ENCODE measurements at places on chromosomes 1 and 21.

DNA sequence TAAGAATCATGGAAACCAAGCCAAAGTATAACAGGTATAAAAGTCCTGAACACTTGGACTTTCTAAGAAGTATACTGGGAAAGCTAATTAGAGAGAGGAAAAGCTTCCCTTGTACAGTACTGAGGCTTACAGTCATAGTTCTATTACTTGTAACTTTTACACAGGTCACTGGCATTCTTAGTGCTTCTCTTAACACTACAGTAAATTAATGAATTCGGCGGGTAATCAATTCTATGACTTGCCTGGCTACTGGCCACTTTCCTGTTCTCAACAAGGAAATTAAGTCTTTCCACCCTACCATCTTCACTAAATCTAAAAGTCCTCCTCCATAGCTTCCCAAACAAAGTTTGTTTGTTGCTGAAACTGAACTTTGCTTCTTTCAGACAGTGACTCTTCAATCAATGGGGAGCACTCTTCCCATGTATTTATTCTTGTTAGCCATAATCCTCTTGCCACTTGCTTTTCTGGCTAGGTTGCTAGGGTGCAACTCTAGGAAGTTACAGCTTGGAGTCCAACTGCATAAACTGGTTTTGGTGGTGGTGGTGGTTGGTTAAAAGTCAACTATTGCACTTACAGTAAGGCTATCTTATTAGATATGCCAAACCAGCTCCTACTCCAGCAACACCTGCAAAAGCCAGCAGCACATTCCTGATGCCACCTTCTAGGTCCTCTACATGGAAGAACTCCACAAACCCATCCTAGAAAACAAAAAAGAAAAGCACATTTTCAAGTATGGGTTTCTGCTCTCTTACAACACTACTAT, 2.4 kb downstream of the MCL1 start:
- no peak for DNase-seq

DNA sequence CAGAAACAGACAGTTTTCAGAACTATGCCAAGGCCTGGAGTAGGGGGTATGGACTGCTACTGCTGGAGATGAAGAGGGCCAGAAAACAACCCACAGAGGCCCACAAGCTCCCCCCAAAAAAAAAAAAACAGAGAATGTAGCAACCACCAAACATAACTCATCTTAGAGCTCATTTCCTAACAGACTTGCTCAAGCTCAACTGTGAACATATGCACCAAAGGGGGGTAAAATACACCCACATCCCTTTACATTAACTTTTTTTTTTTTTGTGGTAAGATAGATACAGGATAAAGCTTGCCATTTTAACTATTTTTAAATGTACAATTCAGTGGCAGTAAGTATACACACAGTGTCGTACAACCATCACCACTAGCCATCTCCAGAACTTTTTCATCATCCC, 36.0 kb downstream of the SEC16B start:
- no peak for DNase-seq

GRCh38 chr1:38073534-38074301, 27.1 kb upstream of the POU3F1 start:
- DNase-seq: no peak

DNA sequence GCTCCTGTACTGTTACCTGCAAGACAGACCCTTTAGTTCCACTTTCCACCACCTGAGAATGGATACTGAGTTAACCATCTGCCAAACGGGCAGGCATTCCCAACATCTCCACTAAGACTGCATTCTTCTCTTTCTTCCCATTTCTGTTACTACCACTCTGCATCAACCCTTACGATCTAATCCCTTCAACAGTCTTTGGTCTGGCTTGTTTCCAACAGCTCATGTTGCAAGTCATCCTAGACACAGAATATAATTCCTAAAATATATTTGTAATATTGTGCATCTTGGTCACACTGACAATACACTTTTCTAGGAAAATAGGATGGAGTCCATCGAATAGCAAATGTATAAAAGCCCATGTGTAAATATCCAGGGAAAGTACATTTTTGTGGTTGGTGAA, 166.7 kb downstream of the SIPA1L2 start:
- DNase-seq: no peak

DNA sequence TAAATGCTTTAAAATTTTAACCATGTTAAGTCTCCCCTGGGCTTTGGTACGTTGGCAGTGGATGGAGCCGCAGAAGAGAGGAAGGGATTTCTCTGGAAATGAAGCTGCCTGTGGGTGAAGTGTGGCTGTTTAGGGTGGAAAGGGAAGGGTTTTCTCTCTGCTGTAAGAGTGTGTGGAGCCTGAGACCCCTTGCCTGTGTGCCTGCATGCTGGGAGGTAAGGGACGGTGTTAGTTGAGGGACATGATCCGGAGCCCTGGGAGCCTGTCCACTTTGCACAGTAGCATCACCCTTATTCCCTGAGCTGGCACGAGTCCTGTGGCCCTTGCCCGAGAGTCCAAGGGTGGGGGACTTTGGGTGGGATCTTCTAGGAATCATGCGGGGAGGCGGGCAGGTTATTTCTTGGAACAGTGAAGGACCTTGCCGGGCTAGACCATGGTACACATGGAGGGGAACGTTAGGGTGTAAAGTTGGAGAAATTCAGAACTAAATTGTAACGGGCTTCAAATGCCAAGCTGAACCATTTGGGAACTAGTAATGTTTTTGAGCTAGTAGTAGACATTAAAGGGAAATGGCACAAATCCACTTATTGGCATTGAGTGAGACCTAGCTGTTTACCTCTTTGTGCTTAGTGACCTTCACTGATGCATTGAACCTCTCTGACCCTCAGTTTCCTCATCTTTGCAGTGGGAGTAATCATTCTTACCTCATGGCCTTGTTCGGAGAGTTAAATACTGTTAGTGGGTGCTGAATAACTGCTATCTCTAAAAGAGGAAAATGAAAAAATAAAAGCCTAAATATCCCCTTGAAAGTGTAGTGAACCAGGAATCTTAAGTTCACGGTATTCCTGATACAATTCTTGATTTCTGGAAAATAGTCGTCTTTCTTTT, 3.5 kb downstream of the GALNT2 start:
- no peak for DNase-seq

GRCh38 chr1:29703596-29704370, 467.5 kb downstream of the PTPRU start:
- no peak for DNase-seq

GRCh38 chr1:4768553-4768952, 114.1 kb downstream of the AJAP1 start:
- no peak for DNase-seq

GRCh38 chr1:239458144-239458500, 71.8 kb downstream of the CHRM3 start:
- no peak for DNase-seq

DNA sequence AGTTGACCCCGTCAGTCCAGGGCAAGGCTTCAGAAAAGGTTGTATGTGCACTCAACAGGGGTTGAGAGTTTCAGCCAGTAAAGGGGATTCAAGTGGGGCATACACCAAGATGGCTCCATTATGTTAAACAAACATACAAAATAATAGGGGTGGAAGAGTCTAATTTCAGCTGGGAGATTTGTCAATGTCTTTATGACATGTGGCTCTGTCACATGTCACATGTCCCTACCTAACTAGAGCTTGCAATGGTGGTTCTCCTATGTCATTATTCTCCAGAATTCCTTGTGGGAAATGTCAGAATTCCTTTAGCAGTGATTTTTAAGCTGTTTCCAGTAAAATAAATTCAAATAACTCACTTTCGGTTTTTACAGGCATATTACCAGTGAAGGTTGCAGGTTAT, 392.0 kb upstream of the ADGRL4 start:
- no peak for DNase-seq

DNA sequence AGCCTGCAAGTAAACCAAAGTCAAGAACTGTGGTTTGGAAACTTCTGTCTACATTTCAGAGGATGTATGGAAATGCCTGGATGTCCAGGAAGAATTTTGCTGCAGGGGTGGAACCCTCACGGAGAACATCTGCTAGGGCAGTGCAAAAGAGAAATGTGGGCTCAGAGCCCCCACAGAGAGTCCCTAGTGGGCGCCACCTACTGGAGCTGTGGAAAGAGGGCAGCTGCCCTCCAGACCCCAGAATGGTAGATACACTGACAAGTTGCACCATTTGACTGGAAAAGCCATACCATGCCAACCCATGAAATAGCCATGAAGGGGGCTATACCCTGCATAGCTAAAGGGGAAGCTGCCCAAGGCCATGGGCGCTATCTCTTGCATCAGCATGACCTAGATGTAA, 1672.4 kb downstream of the KCNT2 start:
- no peak for DNase-seq

DNA sequence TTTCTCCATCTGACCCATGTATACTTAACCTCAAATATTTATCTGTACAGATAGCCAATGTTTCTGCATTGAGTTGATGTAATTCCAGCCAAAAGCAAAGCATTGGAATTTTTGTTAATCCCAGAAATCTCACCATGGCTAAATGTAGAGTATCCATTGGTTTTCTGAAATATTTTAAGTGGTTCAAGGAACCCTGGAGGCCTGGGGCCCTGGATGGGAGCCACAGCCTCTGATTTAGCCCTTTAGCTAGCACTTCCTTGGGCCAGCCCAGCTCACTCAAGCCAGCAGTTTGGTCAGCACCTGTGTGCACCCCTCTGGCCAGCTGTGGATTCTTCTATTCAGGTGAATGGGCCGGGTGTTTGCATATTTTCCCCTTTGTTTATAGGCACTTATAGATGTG, 18.8 kb upstream of the EPS8L3 start:
- DNase-seq: no peak

- no peak for DNase-seq
Observed at GRCh38 chr1:187476671-187477070, 647.9 kb downstream of the PLA2G4A start.

DNA sequence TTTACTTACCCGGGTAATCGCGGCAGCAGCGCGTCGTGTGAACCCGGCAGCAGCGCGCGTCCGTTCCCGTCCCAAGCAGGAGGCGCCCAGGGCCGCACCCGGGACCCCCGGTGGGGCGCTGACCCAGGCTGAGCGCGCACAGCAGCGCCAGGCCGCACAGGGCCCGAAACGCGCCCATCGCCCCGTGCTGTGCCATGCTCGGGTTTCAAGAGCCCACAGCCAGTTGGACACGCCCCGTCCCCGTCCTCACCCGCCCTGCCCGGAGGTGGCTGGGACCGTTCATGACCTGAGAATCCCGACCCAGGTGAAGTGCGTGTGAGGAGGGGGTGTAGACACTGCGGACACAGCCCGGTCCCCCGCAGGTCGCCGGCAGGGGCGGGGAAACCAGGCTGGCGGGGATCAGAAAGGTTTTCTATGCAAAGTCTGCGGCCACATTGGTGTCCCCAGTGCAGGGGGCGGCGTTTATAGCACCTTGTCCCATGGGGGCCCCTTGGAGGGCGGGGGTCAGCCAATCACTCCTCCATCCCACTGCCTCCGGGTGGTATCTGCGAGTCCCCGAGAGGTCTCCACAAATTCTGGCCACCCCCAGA, at the start of gene TNFRSF18:
Gene TNFRSF18, minus strand, starts transcription at position 217 of the 590 bp plus-strand sequence. Its CDS starts 21 bp downstream, at position 196.
- peak; percentile 97 for DNase-seq

DNA sequence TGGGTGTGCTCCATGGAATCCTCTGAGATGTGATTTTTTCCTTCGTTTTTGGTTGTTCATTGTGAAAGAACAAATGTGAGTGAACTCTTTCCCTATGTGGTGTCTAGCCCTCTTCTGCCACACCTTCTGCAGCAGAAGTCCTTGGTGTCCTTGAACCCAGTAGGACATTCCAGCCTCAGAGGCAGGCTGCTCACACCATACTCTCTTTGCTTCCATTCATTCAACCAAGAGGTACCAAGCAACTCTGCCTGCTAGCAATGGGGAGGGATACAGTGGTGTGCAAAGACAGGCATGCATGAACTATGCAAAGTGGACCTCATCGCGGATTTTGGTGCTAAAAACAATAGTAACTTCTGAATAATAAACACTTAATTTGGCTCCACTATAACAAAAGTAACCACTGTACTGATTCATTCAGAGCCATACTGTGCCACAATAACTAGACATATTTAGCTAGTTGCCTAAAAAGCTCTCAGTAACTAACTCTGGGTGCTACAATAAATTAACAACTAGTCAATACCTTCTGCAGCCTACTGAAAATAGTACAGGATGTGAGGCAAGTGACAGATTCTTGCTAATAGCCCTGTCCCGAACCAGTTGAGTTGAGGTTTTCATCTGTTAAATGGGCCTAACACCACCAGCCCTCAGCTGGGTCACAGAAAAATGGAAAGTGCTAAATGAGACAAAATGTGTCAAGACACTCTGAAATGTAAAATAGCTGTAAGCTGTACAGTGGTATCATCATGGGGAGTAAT, 155.4 kb downstream of the SLC45A1 start:
- DNase-seq: no peak

- no peak for DNase-seq
Observed at GRCh38 chr1:51565009-51565408, 45.9 kb upstream of the EPS15 start.

GRCh38 chr1:10734375-10734774, 62.1 kb downstream of the CASZ1 start:
- DNase-seq: no peak

DNA sequence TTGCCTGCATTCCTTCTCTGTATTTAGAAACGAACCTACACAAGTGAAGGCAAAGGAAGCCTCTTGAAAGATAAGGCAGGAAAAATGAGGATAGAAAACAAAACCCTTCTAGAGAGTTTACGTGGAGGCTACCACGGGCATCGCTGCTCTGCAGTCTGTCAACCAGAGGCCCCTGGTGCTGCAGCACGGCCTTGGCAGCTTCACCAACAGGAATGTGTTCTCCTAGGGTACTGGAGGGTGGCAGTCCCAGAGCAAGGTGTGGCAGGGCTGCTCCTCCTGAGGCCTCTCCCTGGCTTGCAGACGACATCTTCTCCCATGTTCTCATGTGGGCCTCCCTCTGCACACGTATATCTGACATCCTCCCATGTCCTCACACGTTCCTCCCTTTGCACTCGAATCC, 57.6 kb upstream of the SAMD11 start:
- no peak for DNase-seq

- no peak for DNase-seq
Observed at GRCh38 chr1:95039360-95040031, 33.3 kb downstream of the ALG14 start.

DNA sequence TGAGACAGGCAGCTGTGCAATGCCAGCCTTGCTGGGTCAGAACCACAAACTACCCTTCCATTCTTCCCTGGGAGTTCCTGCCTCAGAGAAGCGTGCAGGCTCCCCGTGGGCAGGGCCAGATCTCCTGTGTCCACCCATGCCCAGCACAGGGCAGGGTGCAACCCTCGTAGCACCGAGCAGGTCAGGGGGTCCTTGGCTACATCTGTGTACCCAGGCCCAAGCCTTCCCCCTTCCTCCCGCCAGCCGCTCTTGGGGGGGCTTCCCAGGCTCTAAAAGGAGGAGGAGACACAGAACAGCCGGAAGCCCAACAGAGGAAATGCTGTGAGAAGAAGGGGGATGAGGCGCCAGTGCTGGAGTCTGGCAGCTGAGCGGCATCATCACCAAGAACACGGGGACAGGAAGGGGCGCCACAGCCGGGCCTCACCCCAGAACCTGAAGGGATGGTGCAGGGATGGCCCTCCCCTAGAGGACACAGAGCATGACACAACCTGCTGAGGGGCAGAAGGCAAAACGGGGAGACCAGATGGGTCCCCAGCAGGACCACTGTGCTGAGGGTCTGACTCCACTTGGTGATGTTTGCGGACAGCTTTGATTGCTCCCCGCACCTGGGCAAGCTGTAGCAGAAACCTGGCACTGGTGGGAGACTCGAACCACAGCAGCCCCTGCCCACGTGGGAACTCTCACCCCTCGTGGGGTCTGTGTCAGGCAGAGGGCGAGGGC, 233.2 kb downstream of the NPHP4 start:
- no peak for DNase-seq

Measured in NCI-H510A (cell line).